SHP77 treated with DMSO at 0.1 percent for 48 hours (cell line): ENCODE measurements at places on chromosomes 4 and X.

- DNase-seq, result no peak
These were observed 100.3 kb upstream of the SLIT2 start for GRCh38 chr4:20151436-20151835.

GRCh38 chr4:41933997-41934503 lies 1.2 kb upstream of the TMEM33 start:
- DNase-seq, result peak; percentile 52

GRCh38 chr4:108149588-108150380 lies 18.9 kb downstream of the LEF1 start:
- DNase-seq, result no peak

GRCh38 chr4:95640311-95640710 lies 91.5 kb upstream of the UNC5C start:
- DNase-seq, result no peak

DNA sequence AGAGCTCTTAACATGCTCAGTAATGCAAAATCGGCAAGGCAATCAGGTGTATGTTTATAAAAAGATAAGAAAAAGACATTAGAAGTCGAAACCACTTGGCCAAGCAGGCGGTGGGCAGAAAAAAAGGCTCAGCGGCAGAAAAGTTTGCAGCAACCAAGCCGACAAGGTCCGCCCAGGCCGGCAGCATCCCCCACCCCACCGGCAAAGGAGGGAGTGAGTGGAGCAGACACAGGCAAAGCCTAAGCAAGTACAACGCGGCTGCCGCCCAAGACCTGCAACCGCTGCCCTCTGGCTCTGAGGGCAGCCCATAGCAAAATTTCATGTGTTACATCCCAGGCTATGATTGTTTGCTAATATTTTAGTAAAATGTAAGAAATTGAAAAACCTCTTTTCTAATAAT lies 125.4 kb upstream of the ZCCHC13 start:
- no peak for DNase-seq

DNA sequence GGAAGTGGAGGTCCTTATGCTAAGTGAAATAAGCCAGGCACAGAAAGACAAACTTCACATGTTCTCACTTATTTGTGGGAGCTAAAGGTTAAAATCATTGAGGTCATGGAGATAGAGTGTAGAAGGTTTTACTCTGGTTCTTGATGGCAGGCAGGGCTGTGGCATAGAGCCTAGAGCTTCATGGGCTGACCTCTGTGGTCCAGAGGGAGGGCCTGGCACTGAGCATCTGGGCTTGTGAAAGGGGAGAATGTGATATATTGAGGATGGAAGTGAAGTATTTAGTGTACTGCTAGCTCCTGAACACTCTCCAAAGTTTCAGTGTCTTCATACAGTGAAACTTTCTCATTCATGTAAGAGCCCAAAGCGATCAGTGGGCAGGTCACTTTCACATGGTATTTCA lies 71.3 kb upstream of the ANXA3 start:
- DNase-seq, result no peak

DNA sequence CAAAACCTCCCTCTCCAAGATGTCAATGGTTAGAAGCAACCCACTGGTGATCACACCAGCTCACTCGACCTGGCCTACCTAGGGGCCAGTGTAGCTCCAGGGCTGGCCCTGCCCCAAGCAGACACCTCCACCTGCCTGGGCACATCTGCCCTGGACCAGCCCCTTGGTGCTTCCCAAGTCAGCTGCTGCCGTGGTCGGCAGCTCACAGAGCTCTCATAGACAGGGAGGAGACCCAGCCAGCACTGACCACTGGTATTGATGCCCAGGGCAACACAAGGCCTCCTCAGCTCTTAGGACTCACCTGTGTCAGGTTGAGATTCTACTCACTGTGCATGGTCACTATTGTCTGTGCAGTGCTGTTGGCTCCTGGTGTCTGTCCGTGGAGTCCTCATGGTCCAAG lies 51.7 kb downstream of the SEPSECS start:
- DNase-seq, result no peak

DNA sequence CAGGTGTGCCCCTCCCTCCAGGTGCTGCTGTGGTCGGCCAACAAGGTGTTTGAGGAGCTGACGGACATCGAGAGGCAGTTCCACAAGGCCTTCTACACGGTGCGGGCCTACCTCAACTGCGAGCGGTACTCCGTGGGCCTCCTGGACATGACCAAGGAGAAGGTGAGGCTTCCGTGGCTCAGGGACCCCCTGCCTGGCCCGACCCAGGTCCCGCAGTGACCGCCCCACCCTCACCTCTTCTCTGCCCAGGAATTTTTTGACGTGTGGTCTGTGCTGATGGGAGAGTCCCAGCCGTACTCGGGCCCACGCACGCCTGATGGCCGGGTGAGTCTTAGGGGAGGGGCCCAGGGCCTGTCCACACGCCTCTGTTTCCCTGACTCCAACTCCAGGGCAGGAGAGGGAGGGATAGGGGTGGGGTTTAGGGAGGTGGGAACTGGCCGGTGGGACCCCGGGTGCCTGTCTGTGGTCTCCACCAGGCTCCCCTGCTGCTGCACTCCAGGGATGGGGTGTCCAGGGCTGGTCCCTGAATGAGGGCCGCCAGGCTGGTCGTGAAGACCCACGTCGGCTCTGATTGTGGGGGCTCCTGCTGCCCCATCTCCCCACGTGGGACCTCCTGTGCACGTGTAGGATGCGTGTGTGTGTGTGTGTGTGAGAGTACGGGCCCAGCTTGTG lies 20.1 kb downstream of the ATP5ME start:
- DNase-seq, result no peak

DNA sequence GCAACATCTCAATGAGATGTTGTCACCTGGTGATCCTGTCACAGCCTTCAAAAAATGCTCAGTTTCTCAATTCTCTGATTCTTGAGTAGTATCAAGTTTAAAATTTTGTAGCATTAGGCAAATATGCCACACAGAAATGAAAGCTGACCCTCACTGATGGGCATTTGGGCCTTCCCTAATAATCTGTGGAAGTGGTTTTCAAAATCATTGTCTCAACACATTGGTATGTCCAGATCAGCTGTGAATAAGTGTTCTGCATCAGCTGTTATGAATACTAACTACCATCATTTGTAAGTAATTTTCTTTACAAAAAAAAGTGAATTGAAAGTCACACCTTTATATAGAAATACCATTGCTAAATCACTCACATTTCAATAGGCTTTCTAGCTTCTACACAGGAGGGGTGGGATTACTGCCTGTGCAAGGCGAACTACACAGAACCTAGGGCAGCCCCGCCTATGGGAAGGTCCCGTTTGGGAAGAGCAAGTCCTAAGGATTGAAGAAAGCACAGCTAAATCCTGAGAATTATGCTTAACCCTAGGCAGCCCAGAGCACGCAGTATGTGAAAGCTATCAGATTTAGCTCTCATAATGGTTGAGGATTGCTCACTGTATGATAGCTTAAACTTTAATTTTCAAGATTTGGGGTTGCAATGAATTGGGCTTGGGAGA lies 73.4 kb downstream of the GPC3 start:
- DNase-seq, result no peak

DNA sequence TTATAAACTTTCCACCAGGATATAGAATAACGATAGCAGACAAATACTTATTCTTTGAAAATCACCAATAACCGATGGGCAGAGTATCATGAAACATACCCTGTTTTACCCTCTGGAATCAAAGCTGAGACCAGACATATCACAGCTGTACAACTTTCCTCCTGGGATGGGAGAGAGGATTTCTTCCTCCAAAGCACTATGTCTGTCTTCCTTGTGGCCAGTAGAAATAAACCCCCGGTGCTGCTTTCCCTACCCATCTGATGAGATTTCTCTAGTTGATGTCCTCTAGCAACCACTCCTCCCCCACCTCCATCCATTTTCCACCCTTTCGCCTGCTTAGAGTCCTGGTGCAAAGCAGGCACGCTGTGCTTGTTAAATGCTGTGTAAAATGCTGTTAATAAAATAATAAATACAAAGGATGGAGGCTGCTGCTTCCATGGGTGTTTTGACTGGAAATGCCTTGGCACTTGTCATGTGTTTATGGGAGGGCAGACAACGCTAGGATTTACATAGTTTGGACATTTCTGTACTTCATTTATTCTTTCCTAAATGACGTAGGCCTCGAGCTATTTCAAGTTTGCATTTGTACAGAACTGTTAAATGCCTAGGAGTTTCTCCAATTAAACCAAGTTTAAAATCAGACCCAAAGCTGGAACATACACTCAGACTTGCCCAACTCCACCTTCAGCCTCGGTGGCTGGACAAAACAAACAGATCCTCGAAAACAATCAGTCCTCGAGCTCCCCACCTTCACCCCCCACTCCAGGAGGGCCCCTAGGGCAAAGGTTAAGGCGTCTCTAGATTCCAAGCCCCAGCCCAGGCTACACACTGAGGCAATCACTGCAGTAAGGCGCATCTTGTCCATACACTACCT lies 10.1 kb downstream of the BCOR start:
- no peak for DNase-seq

DNA sequence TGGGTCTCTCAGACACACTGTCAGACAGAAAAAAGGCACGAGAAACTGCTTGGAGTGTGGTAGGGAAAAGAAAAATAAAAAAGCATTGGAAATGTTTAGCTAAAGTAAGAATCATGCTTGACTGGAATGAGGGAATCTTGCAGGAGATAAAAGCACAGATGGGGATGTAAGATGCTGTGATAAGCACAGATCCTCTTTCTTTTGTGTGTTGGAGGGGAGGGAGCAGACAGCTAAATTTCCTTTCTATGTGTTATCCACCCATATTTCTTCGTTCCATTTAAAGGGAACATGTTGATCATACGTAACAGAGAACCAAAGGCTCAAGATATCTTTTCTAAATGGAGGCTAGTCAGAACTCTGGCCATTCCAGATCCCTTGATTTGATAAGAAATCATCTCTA lies 614.0 kb upstream of the LCORL start:
- no peak for DNase-seq

DNA sequence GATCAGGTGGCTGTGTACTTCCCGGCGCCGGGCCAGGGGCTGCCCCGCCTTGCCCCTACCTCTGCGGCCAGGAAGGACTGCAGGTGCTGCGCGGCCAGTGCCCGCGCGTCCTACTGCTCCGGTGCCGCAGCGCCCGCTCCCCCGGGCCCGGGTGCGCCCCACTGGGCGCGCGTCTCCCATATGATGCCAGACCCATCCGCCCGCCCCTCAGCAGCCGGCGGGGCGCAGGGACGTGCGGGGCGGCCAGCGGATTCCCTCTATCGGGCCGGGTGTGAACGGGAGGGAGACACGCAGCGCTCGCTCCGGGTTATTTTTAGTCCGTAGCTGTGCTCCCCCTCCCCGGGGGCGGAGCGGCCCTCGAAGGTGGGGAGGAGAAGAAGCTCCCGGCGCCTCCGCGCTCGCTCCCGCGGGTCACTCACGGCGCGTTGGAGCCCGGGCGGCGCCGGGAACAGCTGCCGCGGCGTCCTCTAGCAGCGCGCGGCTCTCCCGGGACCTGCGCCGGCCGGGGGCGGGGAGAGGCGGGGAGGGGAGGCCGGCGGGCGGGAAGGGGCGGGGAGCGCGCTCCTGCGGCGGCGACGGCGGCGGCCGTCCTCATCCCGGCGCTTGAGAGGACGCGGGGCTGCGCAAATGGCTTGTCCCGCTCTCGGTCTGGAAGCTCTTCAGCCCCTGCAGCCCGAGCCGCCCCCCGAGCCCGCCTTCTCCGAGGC lies 103.6 kb downstream of the UCHL1 start:
- DNase-seq, result no peak

DNA sequence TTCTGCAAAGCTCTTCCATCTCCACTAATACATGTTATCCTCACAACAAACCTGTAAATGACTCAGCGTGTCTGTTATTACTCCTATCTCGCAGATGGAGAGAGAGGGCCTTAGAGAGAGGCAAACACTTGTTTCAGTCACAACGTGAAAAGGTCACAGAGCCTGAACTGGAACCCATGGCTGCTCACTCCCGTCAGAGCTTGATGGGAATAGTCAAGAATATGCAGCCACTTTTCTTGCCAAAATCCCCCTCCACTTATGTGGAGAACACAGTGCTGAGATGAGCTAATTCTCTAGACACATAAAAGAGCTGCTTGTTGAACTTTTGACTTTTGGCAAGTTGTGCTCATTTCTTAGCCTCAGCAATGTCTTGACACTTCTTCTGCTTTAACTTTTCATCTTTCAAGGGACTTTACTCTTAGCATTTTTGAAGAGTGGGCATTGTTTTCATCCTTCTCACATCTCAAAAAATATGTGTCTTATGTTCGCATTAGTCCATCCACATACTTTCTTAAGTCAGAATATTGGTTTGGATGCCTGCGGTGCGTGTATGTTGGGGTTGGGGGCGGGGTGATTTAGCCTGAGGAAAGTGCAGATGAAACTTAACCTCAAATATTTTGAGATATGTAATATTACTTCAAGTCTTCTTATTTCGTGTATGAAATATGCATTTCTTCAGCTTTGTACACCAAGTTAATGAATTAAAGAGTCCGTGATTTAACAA lies 69.2 kb downstream of the SYNPO2 start:
- no peak for DNase-seq

- no peak for DNase-seq
These were observed 48.4 kb downstream of the MTM1 start for GRCh38 chrX:150616863-150617198.

- no peak for DNase-seq
These were observed 13.0 kb upstream of the SEPSECS start for GRCh38 chr4:25172961-25173915.

DNA sequence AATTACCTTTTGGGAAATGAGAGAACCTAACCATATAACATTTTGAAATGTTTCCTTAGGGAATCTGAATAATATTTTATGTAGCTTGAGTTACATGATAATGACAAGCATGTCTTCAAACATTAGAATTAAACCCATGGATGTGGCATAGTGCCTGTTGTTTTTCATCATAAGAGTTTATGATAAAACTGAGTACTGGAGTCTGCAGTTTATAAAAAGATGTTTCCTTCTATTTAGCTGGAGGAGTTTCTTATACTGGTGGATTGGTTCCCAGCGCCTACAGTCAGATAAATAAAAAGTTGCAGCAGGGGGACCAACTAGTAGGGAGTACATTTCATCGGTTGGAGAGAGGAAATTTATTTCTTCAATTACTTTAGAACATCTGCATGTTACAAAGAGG lies 70.1 kb upstream of the PCDH18 start:
- no peak for DNase-seq

DNA sequence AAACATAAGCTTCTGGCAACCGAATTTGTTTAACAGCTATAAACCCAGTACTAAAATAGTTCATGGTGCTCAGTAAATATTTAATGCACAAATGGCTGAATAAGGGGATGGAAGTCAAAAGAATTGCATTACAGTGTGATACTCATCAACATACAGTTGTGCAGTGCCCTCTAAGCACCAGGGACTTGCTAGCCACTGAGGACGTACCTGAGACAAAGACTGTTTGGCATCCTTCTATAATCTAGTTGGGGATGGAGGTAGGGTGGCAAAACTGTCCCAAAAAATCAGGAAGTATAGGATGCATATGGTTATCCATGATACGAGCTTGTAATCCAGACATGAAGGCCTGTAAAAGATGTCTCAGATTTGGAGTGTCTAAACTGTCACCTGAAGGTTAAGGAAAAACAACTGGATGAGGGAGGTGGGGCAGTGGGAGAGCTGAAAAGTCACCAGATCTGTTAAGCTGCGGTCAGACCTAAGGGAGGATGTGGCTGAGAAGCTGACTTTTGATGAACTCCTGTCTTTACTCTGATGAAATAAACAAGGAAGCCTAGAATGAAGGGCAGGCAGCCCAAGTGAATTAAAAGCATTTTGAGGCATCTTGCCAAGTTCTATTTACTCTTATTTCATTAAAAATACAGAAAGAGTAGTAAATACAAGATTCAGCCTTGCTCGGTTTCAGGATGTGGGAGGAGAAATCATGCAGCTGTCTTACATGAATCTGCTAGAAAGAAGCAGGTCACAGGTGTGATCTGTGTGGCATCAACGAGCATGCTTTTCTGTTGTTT lies 12.0 kb upstream of the CD38 start:
- DNase-seq, result no peak
